ENCODE measurements at places on chromosomes 5 and 9.

DNA sequence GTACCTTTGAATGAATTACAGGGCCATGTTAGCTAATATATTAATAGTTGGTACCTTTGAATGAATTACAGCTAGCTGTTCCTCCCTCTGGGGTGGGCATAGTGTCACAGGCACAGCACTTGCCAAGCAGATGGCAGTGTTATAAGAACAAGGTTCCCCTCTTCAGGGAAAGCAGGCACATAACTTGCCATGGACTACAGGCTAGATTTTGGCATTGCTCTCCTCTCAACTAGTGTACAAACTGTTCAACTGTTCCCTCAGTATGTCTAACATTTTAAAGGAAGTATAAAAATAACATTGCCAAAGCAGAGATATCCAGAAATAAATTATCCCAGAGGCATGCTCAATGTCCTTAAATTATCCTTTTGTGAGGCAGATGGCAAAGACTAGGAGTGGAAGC lies 33.7 kb downstream of the ABITRAM start:
- peak; percentile 43 for DNase-seq

- no peak for DNase-seq
These were observed 315.5 kb downstream of the FER start for GRCh38 chr5:109063223-109063622.

- DNase-seq: no peak
These were observed 61.1 kb upstream of the PSD2 start for GRCh38 chr5:139734539-139734916.

DNA sequence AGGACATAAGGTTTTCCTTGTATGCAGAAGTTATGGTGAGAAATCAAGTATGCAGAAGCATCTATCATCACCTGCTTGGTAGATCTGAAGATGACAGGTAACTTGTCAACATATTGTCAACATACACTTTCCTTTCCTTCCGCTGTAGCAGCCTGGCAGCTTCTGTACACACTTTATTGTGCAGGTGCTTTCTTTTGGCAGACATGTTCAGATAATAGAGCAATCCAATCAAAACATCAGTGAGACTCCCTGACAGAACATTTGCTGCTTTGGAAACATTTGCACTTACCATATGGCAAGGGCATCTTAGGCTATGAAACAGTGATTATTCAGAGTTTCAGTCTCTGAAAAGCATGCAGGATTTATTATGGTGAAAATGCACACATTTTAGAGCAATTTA lies 161.1 kb upstream of the CDH12 start:
- DNase-seq: peak; percentile 87

GRCh38 chr5:177447611-177448243 lies 1.1 kb downstream of the PRR7 start:
- no peak for DNase-seq

GRCh38 chr9:74497748-74498620 lies 849 bp downstream of the RORB start:
- no peak for DNase-seq

- no peak for DNase-seq
These were observed 50.2 kb downstream of the SLC1A1 start for GRCh38 chr9:4540425-4540824.

GRCh38 chr9:4299005-4299795 lies 668 bp downstream of the GLIS3 start:
- no peak for DNase-seq

GRCh38 chr5:172919525-172920446 lies 39.4 kb upstream of the RPL26L1 start:
- peak; percentile 74 for DNase-seq

DNA sequence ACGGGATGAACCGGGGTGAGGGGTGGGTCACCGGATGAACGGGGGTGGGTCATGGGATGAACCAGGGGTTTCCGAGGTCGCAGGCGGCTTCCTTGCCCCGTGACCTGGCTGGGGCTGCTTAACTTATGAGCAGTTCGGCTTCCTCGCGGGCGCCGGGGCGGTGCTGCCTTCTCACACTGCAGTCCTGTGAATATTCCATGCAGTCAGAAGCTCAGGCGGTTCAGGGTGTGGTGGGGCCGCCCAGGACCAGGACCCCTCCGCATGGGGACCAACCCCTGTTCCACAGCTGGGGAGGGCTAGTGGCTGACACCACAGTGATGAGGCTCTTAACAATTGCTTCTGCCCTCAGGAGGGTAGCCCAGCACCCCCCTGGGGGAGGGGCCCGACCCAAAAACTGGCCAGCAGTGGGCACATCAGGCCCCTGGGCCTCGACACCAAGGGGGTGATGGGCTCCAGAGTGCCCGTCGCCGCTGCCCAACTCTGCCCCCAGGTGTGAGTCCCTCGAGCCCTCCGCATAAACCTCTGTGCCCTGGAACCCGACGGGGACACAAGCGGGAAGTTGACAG lies 30.9 kb upstream of the SLC9A3 start:
- DNase-seq: peak; percentile 41
